ENCODE measurements at places on chromosomes 5 and 9.

GRCh38 chr9:21964925-21965385 is 29.2 kb downstream of the CDKN2A start:
- peak; percentile 61 for DNase-seq

DNA sequence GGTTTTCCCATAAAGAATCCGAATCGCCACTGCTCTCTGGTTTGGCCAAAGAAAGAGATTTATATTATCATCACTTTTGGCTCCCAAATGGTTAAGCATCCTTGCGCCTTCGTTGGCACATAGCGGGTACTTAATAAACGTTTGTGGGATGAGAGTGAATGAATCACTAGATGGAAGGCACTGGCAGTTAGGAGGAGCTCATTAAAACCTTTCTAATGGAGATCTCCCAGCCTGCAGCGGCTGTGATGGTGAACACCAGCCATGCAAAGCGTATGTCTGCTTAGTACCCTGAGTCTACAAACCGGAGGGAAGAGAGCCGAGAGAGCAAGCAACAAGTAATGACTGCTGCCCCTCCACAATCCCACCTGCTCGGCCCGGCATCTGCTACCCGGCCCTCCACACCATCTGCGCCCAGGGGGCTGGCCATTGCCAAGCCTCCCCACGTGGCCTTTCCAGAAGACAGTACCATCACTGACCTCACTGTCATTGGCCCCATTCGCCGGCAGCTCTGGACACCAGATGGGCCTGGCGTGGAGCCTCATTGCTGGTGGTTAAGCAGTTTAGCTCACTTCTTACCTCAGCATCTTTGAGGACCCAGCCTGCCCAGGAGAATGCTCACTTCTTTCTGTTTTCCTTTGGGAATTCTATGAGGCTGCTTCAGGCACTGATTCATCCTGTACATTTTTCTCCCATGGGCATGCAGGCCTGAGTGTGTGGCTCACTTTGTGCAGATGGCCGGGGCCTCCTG is 39.3 kb upstream of the ANKRD33B start:
- peak; percentile 87 for DNase-seq

GRCh38 chr9:32665101-32665500 is 29.6 kb upstream of the TAF1L start:
- peak; percentile 8 for DNase-seq

GRCh38 chr5:125499636-125500332 is 753.3 kb upstream of the ZNF608 start:
- DNase-seq = no peak

DNA sequence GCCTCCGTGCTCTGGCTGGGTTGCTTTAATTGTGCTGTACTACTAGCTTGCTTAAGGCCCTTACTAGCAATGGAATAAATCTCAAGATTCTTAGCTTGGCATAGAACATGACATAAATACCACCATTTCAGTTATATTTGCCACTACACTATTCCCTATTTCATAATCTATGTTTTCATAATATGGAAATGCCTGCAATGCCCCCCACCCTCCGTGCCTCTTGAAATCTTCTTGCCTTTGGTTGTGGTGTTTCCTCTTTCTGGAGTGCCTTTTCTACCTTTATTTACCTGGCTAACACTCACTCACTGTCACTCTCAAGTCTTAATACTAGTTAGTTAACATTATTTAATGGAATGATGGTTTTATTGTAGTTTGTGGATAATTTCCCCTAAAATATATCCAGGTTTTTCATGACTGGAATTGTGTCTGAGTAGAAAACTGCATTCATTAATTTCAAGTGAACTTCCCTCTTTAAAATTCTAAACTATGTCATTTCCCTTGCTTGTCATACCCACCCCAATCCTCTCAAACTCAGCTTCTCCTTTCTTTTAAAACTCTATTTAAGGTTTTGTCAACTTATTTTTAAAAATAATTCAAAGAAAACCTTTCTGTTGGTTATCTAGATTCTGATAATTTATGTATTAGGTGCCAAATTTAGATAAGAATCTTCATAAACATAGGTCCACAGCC is 521.7 kb upstream of the DAB2 start:
- no peak for DNase-seq

DNA sequence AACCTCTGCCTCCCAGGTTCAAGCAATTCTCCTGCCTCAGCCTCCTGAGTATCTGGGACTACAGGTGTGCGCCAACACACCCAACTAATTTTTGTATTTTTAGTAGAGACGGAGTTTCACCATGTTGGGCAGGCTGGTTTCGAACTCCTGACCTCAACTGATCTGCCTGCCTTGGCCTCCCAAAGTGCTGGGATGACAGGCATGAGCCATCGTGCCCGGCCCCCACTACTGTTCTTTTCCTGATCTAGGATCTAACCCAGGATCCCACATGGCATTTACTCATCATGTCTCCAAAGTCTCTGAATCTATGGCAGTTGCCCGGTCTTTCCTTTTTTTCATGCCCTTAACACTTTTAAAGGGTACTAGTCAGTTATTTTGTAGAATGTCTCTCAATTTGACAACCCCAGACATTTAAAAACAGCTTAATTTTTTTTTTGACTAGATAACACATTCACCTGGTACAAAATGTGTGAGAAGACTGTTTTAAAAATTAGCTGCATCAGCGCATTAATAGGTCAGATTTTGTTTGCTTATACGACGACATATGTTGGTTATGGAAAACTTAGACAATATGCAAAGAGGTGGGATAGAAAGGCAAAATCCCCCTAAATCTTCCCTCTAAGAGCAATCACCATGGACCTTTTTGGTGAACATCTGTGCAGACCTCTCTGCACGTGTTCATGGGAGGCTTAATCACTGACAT is 46.5 kb downstream of the STOM start:
- DNase-seq = no peak

GRCh38 chr5:105330185-105330584 is 1767.6 kb upstream of the NUDT12 start:
- DNase-seq = no peak

- no peak for DNase-seq
These were observed 132.3 kb upstream of the ZNF608 start for GRCh38 chr5:124878583-124879342.

DNA sequence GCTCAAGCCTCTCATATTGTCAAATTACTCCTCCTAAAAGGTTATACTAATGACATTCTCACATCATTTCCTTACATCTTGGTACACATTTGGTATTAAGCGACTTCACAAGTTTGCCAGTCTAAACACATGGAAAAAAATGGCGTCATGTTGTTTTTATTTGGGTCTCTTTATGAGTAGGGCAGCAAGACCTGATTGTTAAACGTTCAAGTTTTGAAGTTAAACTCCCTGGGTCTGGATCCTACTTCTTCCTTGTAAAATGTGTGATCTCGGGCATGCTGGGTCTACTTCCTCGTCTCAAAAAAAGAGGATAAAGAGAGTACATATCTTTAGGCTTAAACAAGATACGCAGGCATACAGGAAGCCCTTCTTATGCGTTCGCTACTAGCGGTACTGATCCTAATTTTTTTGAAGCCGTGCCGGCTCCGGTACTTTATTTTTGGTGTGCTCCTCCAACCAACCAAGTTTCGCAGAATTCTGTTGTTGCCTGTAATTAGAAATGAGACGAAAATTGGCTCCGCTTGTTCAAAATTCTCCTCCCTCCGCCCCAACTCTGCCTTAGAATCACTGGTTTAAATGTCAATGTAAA is 596 bp upstream of the CDC37L1 start:
- peak; percentile 51 for DNase-seq

GRCh38 chr5:153974131-153974812 is 64.4 kb downstream of the FAM114A2 start:
- DNase-seq = peak; percentile 52

DNA sequence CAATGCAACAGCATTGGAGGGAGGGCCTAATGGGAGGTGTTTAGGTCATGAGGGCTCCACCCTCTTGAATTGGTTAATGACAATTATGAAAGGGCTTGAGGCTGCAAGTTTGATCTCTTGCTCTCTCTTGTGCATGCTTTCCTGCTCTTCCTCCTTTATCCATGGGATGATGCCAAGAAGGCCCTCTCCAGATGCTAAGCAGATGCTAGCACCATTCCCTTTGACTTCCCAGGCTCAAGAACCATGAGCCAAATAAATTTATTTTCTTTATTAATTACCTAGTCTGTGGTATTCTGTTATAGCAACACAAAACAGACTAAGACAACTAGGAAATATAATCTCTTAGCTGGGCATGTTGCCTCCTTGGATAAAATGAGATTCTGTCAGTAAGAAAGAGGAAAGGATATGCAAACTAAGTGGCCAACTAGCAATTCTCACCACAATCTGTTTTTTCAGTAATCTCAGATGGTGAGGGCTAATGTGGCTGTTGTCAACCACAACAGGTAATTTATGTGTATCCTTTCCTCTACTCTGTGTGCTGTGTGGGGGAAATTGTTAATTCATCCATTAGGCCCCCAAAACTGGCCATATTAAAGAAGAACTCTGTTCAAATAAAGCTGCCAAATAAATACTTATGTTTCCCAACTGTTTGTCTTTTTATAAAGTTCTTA is 269.1 kb upstream of the CD180 start:
- DNase-seq = peak; percentile 60

- peak; percentile 58 for DNase-seq
These were observed 139.8 kb downstream of the ESM1 start for GRCh38 chr5:54845567-54845941.

- peak; percentile 56 for DNase-seq
These were observed 131.7 kb downstream of the ADAMTS16 start for GRCh38 chr5:5271786-5272321.

DNA sequence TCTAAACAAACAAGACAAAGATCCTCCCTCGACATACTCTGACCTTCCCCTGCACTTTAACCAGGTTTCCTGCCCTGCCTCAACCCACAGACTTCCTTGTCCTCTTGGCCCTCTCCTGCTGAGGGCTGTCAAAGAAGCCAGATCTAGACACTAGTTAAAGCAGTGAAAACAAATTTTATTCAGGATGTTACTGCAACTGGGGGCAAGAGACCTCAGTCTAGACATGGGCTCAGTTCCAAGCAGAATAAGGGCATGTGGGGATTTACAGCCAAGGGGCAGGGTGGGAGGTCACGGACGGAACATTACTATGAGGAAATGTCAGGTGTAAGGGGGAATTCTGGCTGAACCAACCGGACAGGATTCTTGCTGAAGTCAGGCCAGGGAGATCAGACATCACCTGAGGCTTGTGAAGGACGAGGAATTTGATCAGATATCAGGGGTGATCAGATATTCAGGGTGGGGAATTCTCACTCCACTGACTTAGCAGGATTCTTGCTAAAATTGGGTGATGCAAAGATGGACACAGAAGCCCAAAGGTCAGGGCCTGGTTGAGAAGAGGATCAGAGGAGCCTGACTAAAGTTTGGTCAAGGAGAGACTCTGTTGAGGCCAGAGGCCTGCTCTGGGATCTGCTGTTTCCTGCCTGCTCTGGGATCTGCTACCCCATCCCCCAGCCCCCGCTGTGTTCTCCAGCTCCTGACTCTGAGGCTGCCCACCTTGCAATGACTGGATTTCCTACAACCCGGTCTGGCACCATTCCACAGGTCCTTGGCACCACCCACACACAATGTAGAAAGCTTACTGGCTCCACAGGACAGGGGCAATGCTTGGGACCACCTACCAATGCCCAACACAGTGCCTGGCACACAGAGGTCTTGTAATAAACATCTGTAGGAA is 21.5 kb downstream of the GABBR2 start:
- no peak for DNase-seq

DNA sequence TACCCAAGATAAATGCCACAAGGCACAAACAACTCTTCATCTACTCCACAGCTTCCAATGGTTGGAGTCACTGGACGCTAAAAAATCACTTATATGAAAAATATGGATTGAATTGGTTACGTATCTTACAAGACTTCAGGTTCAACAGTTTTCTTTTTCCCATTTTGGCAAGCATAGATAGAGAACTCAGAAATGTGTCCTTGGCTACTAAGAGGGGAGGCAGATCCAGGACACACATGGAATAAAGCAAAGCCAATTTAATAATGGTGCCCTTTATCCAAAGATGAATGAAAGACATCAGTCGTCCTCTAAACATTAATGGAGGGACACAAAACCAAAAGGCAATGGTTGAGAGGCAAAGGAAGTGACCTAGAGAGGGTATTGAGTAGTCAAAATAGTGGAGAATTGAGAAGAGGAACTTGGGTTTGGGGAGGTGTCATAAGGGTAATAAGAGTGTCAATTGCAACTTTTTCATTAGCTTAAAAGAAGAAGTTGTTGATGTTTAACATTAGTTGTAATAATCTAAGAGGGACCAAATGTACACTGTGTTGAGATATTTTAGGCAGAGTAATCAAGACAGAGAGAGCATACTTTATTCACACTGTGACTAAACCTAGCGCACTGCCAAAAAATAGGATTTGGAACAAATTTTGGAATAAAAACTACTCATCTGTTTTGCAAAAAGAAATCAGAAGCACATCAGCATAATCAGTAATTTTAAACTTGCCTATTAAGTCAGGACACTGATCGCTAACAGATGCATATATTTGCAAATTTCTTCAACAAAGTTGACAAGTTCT is 308.2 kb downstream of the ARL15 start:
- no peak for DNase-seq

- DNase-seq = no peak
These were observed 11.5 kb downstream of the SLC6A19 start for GRCh38 chr5:1212881-1213280.

GRCh38 chr5:35879649-35880048 is 23.0 kb downstream of the IL7R start:
- no peak for DNase-seq

GRCh38 chr5:94847019-94847418 is 228.6 kb downstream of the SLF1 start:
- DNase-seq = no peak

DNA sequence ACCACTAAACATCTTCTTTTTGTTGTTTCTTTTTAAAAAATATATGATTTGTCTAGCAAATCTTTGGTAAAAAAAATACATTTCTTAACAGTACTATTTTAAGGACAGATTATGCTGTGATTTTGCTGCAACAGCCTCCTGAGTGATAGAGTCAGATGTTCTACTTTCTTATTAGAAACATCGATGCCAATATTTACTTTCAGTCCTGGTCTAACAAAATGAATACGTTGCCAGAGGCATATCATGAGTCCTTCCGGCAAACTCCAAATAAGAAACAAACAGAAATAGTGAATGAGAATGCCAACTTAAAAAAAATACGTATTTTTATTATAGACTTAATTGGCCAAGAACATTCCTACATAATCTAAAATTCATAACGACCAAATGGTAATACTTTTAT is 371.5 kb downstream of the ADGRV1 start:
- no peak for DNase-seq

- no peak for DNase-seq
These were observed 10.5 kb downstream of the SLC2A8 start for GRCh38 chr9:127407492-127407843.

DNA sequence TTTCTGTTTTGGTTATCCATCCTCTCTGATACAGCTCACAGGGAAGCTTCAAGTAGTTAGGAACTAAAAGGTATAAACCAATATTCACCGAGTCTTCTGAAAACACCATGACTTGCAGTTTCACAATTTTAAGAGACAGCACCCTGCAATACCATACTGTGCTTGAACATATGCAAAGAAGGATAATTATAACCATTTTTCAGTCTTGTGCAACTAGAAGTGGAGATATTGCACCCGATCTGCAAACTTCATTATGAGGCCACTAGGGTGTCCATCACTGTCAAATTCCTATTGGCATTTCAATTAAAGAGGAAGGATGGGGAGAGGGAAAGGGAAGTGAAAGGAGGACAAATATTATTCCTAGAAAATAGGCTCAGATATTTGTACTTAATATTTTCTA is 32.4 kb upstream of the CEP120 start:
- DNase-seq = no peak

- no peak for DNase-seq
These were observed 79.1 kb upstream of the ADAMTSL1 start for GRCh38 chr9:18394847-18395351.
